ENCODE measurements at places on chromosomes 16 and 17.

DNA sequence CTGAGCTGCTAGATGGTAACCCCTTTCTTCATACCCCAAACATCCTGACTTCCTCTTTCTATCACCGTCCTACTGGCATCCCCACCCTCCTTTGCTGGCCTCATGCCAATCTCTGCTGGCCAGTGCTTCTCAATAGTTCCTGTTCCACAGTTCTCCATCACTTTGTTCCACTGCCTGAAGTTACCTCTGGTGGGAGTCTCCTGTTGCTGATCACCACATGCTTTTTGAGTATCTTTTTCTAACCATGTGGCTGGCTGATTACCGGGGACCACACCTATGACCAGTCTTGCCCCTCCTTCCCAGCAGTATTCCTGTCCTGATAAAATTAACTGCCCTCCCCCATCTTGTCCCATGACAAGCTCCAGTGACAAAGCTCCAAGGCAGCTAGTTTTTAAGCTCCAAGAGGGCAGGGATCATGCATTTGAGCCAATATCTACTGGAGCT, 380.4 kb upstream of the CCL2 start:
- no peak for DNase-seq

DNA sequence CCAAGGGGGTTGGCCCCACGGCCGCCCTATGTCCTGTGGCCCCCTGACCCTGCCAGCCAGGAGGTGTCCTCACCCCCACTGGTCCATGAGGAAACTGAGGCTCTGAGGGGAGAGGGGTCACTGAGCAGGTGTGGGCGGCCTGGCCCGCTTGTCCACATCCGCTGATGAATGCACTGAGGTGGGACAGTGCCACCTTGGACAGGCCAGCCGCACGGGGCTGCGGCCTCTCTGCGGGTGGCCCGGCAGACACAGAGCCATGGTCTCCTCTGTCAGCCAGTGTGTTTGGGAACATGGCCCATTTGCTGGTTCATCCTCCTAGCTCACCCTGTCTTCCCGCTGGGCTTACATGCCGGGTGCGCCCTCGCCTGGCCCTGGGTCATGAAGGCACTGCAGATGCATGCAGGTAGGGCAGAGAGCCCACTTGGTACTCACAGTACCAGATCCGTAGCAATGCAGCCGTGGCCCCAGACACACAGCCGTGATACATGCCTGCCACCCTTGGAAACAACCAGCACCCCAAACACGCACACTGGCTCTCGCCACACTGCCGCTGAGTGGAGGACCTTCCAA, 93.9 kb downstream of the ENGASE start:
- DNase-seq, result no peak

DNA sequence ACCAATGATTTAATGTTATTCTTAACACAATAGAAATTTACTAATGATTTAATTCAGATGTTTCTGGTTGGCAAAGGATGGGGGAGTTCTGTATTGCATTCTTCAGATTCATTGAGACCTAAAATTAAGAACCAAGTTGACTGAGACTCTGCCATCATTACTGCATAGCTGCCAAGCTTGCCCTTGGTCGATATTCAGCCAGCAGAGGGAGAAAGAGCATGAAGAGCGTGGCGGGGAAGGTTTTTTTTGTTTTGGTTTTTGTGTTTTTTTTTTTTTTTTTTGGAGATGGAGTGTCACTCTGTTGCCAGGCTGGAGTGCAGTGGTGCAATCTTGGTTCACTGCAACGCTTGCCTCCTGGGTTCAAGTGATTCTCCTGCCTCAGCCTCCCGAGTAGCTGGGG, 659.4 kb upstream of the EEF2KMT start:
- DNase-seq, result no peak

- no peak for DNase-seq
These were observed 8.8 kb downstream of the MMP25 start for GRCh38 chr16:3054965-3055733.

DNA sequence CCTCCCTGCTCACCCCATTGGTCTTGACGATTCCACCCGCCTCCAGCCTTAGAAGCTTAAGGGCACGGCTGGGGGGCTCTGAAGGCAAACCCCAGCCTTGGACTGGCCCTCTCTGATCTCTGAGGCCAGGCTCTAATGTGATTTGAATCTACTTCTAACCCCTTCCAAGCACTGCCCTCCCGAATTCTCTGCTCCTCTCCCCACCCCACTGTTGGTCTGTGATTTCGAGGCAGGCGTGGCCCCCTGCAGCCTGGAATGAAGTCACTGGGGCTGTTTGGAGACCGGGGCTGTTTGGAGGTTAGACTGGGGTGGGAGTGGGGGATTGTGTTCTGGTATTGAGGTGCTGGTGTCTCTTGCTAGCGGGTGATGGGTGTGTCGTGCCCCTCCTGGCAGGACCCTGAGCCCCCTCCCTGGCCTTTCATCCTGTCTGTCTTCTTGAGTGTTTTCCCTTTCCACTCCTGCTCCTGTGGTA, 2.2 kb downstream of the GRB7 start:
- no peak for DNase-seq

- no peak for DNase-seq
These were observed 138.2 kb downstream of the C16orf95 start for GRCh38 chr16:87178977-87179376.

DNA sequence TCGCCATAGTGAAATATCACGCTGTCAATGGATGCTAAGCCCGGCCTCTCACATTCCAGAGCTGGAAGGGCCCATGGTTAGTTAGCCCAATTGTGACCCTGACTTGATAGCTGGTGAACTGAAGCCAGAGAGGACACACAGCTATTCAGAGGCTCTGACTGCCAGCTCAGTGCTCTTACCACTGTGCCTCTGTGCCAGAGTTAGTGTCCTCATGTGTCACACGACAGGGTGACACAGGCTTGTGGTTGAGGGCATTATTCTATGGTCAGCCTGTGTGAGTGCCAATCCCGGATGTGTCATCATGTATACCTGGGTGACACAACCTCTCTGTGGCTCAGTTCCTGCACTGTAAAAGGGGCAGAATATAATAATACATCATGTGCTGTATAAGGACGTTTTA, 2.5 kb upstream of the MT1X start:
- no peak for DNase-seq

DNA sequence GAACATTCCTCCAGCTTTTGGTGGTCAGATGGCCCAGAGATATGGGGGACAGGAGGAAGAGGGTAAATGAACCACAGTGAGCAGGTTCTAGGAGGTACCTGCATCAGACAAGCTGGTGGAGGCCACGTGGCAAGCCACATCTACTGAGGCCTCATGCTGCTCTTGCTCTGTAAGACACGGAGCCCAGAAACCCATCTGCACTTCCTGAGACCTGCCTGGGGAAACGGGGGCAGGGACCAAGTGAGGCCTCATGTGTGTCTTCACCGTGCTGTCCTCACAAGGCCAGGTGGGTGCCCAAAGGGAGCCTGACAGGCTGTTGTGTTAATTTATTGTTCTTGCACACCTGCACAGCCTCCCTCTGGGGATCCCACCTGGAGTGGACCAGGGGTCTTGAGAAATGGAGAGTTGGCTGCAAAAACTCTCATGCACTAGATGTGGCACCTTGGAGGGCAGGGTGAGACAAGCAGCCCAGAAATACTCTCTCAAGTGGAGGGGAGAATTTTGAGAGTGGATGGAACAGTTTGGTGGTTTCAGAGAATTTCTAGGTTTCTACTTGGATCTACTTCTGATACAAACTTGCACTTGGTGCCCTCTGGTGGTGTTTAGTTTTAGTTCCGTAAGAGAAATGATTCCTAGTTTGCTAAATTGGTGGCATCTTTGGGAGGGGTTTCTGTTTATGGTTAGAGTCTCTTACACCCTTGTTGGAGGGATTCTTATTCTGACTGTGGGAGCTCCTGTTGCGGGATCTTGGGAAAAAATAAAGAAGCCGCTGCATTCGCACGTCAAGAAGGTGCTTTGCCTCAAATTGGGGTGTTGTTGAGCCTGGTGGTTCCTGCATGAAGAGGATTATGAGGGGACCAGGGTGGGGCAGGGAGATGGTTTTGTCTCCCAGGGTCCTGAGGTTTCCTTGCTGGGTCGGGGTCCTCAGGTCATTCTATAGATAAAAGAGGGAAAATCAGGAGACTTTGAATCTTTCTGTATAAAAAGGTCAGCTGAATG, 47.5 kb downstream of the SLC6A2 start:
- no peak for DNase-seq

DNA sequence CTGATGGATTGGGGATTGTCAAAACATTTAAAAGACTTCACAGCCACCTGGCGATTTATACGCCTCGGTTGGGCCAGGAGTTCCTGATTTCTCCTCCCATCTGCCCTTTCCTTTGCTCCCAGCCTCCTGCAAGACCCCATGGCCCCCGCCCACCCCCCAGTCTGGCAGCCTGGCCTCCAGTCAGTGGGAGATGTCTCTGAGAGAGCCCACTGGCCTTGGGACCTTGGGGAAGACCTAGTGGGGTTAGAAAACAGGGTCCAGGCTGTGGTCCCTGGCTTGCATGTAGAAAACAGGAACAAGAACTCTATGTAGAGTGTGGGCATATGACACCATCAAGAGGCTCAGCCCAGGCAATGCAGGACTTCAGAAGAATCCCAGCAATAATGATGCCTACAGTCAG, 209.4 kb upstream of the C16orf82 start:
- DNase-seq, result no peak

- no peak for DNase-seq
These were observed 21.3 kb downstream of the DNAH17 start for GRCh38 chr17:78555746-78556401.

GRCh38 chr16:68934402-68934801, 91.1 kb downstream of the TANGO6 start:
- DNase-seq, result no peak

GRCh38 chr17:45050481-45051059, 862 bp downstream of the DCAKD start:
- DNase-seq, result peak; percentile 61

All from activated naive CD8-positive, alpha-beta T cell treated with anti-CD3 and anti-CD28 coated beads, Interleukin-2, amount 50 U/mL, for 24 hours (primary cell).